ENCODE measurements at places on chromosomes 7 and 10.

DNA sequence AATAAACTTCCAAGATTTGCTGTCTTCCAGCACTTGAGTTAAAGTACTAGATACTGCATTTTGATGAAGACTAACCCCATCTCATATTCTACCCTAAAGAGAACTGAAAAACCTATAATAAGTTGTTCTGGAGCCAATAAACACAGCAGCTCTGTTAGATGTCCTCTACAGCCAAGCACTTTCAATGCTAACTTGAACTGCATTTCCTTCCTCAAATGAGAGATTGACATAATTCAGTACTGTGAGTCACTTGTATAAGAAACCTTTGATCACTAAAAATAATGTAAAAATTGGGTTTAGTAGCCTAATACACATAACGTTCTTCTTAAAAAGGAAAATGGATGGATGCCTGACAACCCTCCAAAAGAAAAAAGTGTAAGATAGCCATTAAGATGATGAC, 81.3 kb downstream of the ITGB8 start:
- no peak for DNase-seq

GRCh38 chr10:71761105-71761511, 12.2 kb downstream of the VSIR start:
- no peak for DNase-seq

DNA sequence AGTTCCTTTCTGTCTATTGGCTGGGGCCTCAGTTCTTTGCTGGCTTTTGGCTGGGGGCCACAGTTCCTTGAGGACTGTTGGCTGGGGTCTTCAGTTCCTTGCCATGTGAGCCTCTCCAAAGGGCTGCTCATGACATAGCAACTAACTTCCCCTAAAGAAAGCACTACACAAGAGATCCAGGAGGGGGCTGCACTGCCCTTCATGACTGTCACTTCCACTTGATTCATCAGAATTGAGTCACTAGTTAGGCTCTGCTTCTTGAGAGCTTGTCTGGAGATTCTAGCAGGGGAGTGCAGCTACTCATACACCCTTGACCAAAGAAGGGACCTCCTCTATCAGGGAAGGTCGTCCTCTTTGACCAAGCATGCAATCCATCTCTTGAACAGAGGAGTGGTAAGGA, 38.0 kb upstream of the MKX start:
- DNase-seq, result no peak

GRCh38 chr10:120131183-120131582, 238.7 kb downstream of the SEC23IP start:
- no peak for DNase-seq

DNA sequence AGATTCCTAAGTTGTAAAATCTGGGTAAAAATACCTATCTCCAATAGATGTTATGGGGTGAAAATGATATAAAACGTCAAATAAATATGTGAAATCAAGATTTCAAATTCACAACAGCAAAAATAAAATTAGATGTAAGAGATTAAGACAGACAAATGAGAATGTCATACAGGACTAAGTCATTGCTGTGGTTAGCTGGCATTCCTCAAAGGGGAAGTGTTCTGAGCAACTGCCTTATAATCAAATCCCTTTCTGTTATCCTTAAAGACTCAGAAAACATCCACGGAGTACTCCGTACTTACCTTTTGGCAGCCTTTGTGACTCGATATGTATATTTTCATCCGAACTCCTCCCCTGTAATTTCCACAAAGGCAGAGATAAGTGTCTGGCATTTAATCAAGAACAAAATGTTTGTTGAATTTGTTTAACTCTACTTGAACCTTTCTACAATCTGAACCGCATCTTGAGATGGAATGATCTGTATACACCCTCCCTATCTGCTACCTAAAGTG, 559.6 kb downstream of the GATA3 start:
- DNase-seq, result no peak

GRCh38 chr10:78292982-78293865, 259.6 kb downstream of the RPS24 start:
- DNase-seq, result no peak

DNA sequence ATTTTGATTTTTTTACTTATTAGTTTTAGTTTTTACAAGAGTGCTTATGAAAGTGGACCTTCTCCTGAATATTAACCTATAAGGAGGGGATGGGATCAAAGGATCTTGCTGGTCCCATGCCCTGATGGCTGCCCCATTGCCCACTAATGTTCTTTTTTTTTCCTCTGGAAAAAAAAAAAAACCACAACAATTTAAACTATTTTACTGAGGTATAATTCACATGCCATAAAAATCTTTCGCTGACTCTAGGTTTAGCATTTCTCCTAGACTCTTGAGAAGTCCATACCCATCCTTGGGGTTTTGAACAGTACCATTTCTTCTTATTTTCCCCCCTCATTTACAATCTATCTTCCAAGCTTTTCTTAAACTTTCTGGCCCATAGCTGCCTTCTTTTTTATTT, 481.8 kb downstream of the TFEC start:
- no peak for DNase-seq

DNA sequence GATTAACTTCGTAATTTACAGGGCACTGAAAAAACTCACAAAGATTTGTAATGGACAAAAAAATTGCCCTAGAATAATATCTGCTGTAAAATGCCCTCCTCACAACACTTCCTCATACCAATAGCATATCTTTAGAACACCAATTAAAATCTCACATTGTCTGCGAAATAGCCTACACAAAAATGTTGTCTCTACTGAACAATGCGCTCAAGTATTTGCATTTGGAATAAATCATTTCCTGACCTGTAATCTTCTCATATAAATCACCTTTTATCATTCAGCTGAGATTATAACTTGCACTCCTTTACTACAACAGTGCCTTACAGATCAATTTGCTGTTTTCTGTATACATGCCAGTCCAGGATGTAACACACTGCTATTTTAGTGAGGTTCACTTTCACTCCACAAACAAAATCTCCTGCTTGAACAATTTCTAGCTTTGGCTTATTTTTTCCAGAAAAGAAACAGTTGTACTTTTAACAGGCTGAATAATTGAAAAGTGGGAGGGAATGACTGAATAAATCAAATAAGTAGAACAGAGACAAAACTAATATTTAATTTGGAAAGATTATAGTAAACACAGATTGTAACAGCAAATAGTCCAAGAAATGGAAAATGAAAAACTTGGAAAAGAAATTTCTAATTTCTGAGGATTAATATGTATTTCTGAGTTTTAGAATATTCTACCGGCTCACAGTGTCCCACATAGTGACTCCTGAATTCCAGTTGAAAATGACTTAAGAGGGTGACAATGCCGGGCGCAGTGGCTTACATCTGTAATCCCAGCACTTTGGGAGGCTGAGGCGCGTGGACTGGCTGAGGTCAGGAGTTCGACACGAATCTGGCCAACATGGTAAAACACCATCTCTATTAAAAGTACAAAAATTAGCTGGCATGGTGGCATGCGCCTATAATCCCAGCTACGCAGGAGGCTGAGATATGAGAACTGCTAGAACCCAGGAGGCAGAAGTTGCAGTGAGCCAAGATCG, 30.6 kb downstream of the JMJD1C start:
- no peak for DNase-seq

DNA sequence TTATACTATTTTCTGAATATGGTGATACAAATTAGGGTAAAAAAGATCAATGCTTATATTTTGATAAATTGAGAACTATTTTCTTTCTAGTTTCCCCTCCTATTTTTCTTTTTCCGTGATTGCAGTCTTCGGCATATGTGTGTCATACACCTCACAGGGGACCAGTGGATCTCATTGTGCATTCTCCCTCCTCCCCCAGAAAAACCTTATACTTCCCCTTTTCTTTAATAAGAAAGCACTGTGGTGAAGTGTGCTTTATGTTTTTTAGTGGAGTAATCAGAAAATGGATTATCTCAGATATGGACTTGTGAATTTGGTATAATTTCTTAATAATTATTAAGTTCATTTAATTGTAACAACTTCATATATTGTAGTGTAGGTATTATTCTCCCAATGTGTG, 72.8 kb downstream of the BICC1 start:
- no peak for DNase-seq

DNA sequence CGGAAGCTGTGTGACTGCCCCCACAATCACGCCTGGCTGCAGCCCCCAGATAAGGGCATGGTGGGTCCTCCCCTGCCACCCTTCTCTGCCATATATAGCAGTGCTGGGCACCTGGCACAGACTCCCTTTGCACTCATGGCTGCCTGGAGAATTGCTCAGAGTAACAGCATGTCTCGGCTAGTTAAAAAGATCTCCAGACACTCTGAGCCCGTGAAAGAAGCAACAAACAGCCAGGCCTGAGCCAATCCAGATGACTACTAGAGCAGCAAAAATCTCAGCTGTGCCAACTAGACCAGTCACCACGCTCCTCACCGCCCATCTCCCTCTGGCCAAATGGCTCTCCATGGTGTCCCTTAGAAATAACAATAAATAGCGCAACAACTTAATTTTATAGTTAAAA, 71.3 kb downstream of the PARD3 start:
- DNase-seq, result peak; percentile 72

- no peak for DNase-seq
These were observed 4.6 kb upstream of the INPP5A start for GRCh38 chr10:132532749-132533560.

DNA sequence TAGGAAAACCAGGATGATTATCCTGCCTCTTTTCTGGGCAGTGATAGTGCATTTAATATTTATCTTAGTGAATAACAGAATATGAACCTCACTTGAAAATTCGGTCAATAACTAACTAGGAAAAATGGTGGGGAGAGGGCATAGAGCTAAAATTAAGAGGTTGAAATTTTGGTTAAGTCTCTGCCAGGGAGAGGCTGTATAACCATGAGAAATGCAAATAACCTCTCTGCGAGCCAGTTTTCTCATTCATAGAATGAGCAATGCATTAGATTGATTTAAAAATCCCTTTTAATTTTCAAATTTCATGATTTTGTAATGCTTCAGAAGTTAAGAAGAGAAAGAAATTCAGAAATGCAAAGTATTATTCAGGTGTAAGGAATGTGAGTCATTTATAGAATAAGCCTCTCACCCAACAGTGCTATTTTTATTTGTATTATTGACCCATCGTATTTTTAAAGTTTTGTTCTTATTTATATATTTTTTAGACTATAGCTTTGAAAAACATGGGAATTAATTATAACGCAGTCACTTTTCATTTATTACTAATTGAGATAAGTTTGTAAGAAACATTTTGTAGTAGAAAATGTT, 104.7 kb downstream of the PHF14 start:
- no peak for DNase-seq
